ENCODE measurements at places on chromosomes 16 and 17.

DNA sequence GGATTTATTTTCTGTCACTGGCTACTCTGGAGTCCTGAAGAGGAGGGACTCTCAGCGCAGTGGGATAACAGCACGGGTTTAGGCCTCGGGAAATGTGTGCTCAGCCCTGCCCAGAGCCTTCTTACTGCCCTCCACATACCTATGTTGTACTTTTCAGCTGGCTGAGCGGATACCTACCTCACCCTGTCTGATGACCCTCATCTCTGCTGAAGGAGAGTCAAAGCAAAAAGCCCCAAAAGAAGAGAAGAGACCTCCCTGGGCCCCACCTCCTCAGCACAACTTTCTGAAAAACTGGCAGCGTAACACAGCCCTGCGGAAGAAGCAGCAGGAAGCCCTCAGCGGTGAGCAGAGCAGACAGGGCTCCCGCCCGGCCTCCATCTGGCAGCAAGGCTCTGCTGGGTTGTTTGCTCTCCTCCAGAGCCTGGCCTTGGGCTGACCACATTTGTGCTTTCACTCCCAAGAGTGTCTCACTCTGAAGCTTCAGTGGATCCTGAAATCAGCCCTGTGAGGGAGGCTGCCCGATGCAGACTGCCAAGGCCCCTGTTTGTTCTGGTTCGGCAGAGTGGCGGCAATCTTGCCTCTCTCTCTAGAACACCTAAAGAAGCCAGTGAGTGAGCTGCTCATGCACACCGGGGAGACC lies 10.3 kb downstream of the MYCBPAP start:
- no peak for DNase-seq

GRCh38 chr16:53052519-53053501 lies at the start of gene CHD9NB:
CHD9NB (minus strand) TSS chr16:53052897; CDS start chr16:53044158, 8,739 bp downstream.
- DNase-seq: no peak

- no peak for DNase-seq
Observed at GRCh38 chr17:33816842-33817617, 438.1 kb upstream of the CCL2 start.

GRCh38 chr16:4954714-4955113 lies 3.4 kb upstream of the SEC14L5 start:
- DNase-seq: no peak

- DNase-seq: no peak
Observed at GRCh38 chr16:14041164-14041563, 30.0 kb upstream of the MRTFB start.

- DNase-seq: no peak
Observed at GRCh38 chr17:69078864-69079263, 18.1 kb upstream of the ABCA9 start.

DNA sequence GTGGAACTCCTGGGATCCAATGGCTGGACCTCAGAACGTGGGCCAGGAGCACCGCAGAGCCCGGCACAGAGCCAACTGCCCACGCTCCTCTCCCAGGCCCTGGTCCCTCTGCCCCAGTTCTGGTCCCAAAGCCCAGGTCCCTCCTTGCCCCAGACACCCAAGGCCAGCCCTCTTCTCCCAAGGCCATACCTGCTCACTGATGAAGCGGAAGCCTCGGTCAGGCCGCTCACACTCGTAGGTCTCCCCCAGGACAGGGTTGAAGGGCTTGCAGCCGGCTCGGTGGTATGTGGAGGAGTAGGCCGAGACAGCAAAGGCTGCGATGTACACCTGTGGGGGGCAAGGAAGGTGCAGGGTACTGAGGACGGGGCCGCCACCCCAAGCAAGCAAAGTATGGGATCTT lies 8.5 kb downstream of the OSBPL7 start:
- no peak for DNase-seq

DNA sequence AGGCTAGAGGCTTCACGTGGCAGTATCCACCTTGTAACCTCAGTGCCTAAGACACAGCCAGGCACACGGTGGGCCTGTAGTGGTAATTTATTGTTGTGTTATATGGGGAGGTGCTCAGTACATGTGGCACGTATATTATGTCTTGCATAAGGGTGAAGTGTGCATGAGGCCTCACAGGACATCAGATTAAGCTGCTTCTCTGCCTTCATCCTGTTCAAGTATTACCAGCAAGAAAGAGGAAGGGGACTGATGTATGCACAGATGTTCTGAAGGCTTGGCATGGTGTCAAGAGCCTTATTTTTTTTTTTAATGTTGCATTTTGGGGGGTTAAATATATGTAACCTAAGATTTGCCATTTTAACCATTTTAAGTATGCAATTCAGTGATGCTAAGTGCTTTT lies 71.6 kb downstream of the ABCC1 start:
- no peak for DNase-seq

- DNase-seq: no peak
Observed at GRCh38 chr17:78281249-78281845, 49.9 kb downstream of the TMEM235 start.

GRCh38 chr17:3475251-3475685 lies 529 bp upstream of the ASPA start:
- DNase-seq: no peak

GRCh38 chr16:79469999-79470398 lies 130.5 kb downstream of the MAF start:
- no peak for DNase-seq

DNA sequence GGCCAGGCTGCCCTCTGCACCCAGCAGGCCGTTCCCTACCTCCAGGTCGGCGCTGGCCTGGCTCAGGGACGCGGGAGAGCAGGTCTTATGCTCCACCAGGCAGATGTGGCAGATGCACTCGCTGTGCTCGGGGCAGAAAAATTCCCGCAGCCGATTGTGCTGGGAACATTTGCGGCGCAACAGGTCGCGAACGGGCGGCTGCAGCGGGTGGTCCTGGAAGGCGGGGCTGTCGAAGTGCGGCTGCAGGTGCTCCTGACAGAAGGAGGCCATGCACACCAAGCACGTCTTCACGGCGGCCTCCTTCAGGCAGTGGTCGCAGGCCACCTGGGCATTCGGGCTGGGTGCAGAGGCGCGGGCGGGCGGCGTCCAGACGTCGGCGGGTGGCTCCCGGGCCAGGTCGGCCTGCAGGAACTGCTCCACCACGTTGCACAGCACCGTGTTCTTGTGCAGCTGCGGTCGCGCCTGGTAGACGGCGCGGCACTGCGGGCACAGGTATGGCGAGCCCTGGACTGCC lies 439 bp downstream of the TRIM25 start:
- DNase-seq: no peak

DNA sequence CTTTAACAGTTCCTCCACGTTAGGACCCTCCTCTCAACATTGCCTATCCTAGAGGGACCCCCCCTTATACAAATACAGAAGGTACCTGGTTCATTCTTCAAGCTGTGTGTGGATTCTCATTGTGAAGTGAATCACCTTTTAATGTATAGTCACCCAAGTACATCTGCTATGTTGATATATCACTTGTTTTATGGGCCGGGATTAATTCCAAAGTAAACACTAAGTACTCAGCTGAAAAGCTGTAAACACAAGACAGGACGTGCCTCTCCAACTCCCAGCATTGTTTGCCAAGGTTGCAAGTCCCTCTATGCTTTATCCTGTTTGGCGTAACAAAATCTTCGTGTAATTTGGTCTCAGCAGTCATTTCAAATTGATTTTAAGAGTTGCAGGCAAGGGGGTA lies 123.6 kb downstream of the RBFOX1 start:
- DNase-seq: no peak
